Stimulated activated CD4-positive, alpha-beta T cell treated with anti-CD3 and anti-CD28 coated beads, TNF-alpha, amount 100 ng/mL, for 48 hours (primary cell): ENCODE measurements at places on chromosomes 2 and 18.

DNA sequence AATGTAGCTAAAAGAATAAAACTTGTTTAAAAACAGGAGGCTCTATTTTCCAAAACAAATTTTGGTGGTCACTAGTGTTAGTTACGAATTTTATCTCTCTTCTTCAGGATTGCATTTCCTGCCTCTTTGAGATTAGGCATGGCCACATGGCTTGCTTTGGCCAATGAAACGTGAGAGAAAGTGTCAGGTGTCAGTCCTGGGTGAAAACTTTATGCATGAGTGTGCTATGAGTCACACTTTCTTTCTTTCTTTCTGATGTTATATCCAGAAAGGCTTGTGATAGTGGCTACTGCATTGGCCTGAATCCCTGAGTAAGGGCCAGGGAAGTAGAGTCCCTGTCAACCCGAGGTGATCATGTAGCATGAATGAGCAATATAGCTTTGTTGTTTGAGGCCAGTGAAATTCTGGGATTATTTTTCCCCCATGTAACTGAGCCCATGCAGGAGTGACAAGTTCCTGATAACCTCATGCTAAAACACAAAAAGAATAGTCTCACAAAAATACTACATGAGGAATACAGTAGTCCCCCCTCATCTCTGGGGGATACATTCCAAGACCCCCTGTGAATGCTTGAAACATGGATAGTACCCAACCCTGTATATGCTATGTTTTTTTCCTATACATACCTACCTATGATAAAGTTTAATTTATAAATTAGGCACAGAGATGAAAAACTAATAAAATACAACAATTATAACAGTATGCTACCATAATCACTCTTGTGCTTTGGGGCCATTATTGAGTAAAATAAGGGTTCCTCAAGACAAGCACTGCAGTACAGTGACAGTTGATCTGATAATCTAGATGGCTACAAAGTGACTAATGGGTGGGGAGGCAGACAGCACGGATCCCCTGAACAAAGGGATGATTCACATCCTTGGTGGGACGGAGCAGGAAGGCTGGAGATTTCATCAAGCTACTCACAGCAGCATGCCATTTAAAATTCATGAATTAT is 109.5 kb downstream of the CDC42EP3 start:
- DNase-seq, result no peak

GRCh38 chr18:78557371-78557770 is 422.2 kb upstream of the SALL3 start:
- DNase-seq, result no peak

DNA sequence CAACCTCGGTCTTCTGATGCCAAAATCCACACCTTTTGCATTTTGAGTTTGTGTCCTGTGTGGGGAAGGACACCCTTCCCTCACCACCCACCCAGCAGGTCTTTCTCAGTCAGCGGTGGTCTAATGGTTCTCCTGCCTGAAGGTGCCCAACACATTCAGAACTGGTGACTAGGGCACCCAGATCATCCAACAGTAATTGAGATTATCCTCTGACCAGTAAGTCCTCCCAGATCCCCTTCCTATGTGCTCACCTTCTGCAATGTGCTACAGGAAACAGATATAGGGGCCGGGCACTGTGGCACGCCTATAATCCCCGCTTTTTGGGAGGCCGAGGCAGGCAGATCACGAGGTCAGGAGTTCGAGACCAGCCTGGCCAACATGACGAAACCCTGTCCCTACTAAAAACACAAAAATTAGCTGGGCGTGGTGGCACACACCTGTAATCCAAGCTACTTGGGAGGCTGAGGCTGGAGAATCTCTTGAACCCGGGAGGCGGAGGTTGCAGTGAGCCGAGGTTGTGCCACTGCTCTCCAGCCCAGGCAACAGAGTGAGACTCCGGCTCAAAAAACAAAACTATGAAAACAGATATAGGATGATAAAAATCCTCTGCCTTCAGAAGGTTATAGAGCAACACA is 56.2 kb downstream of the REEP1 start:
- DNase-seq, result no peak

GRCh38 chr2:130756053-130756873 is 923 bp downstream of the AMER3 start:
- no peak for DNase-seq

GRCh38 chr2:46306330-46306751 is 9.1 kb downstream of the EPAS1 start:
- DNase-seq, result no peak

DNA sequence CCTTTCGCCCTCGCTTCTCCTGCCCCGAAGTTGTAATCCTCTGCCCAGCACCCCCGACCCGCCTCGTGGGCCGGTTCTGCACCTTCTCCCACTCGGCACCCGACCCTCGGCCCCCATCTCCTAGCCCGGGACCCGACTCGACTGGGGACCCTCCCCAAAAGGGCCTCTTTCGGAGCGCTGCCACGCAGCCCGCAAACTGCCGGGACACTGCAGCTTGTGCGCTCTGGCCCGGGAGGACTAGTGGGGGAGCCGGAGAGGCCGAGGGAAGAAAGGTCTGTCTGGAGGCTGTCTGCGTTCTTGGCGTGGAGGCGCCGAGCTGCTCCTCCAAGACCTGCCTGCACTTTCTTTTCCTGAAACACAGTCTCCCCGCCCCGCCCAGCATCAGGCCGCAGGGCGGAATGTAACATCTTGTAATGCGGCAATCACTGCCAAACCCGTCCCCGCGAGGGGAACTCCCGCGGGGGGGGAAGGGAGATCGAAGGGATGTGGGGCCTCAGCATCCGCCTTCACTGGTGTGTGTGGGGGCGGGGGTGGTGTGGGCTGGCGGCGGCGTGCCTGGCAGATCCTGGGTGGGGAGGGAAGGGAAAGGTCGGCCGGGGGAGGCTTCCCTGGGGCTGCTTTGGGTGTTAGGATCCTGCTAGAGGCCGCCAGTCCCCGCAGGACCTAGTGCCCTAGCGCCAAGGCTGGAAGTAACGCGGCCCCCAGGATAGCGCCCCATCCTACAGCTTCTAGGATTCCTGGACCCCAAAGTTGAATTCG is 7.4 kb downstream of the DLX2 start:
- no peak for DNase-seq

GRCh38 chr2:160062292-160063005 is at the start of gene PLA2R1:
Gene PLA2R1, minus strand, starts transcription at chr2:160062615. Its CDS starts 212 bp downstream, at chr2:160062403.
- DNase-seq, result no peak

DNA sequence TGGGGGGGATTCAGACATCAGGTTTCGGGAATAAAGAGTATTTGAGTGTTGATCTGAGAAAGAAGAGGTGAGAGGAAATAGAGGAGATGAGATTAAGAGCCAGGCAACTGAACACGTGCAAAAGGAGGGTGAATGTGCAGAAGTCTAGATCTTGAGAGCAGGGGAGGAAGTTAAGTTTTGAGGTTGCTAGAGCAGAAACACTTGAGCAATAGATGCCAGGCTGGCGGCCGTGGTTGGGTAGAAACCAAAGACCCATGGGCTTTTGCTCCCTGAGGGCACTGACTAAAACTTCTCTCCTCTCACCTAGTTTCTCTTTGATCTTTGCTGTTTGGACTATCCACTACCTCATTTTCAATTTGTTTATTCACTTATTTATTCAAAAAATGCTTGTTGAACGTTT is 116.0 kb downstream of the CDC42EP3 start:
- no peak for DNase-seq

DNA sequence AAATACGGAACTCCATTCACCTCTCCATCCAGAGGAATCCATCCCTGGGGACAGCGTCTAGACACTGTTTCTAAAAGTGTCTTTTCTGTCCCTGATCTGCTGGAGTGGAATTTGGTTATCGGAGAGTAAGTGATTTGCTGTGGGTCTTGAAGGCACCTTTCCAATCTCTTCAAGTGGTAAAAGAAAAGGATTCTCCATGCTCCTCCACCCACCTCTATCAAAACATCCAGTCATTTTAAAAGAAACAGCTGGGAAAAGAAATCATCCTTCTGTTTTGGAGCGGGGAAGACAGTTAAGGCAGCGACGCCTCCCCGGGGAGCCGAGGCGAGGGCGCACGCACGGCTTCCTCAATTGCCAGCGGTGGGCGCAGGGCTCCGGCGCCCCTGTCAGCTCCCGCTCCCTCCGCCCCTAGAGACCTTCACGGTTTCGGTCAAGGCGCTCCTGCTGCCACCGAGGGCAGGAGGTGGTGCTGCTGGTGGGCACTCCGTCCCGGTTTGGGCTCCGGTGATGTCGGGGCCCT is 547 bp downstream of the SLC35F5 start:
- DNase-seq, result no peak

GRCh38 chr2:134190062-134190806 is 63.6 kb upstream of the MGAT5 start:
- no peak for DNase-seq

DNA sequence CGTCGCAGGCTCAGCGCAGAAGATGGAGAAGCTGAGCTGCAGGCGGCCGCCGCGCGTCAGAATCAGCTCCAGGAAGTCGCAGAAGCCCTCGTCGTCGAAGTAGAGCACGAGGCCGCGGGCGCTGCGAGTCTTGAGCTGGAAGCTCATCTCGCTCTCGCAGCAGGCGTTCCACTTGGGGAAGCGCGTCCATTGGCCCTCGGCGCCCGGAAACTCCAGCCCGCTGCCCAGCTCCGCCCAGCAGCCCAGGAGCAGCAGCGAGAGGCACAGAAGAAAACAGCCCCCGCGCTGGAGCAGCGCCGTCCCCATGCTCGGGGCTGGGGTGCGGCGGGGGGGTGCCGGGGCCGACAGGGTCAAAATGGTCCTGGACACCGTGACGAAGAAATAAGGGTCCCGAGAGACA is 4.0 kb downstream of the NRXN1 start:
- DNase-seq, result no peak

- DNase-seq, result no peak
Measured at GRCh38 chr2:114537777-114538176, 95.3 kb downstream of the DPP10 start.

- DNase-seq, result peak; percentile 21
Measured at GRCh38 chr2:233033672-233034071, 1.2 kb downstream of the NEU2 start.

DNA sequence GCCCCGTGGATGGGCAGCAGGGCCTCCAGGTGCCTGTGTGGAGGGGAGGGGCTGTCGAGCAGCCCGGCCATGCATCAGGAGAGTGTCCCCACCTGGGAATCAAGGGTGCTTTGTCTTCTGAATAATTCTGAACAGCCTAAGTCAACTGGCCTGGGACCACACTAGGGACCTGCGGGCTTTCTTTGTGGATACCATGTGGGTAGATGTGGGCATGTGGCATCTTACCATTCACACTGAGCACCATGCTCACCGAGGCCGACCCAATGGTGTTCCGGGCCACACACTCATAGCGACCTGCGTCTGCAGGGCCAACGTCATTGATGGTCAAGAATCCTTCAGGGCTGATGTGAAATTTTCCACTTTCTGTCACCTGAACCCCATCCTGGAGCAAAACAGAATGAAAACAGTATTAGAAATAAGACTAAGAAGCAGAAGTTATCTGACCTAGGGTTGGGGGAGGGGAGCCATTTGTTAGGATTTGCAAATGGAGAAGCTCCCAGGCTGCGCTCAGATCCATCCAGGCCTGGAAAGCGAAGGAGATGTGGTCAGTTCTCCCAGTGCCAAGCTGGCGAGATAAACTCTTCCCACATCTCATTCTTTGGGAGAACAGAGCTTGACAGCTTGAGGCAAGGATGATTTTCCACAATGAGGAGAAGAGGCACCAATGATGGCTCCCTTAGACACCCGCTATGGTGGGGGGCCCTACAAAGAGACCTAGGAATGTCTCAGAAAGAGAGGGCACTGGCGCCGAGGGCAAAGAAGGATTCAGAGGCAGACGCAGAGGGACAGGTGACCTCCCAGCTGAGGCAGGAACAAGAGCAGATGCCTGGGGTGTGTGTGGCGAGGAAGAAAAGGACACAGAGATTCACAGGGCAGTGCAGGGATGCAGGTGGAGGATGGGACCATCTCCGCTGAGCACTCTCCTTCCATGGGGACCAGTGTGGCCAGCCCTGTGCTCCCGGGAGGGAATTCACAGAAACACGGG is 83.4 kb downstream of the PXDN start:
- no peak for DNase-seq

DNA sequence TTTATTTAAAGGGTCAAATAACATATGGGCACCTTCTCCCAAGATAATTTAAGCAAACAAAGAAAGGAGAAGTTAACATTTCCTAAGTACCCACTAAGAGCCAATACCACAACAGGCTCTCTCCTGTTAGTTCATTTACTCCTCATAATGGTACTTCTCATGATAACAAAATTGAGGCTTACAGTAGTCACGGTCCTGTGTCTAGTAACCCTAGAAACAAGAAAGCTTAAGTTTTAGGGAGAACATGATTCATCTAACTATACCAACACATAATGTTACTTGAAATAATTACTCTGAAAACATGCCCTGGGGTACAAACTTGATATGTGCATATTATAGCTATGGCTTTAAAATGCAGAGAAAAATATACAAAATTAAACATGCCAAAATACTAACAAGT is 19.8 kb downstream of the IWS1 start:
- no peak for DNase-seq

DNA sequence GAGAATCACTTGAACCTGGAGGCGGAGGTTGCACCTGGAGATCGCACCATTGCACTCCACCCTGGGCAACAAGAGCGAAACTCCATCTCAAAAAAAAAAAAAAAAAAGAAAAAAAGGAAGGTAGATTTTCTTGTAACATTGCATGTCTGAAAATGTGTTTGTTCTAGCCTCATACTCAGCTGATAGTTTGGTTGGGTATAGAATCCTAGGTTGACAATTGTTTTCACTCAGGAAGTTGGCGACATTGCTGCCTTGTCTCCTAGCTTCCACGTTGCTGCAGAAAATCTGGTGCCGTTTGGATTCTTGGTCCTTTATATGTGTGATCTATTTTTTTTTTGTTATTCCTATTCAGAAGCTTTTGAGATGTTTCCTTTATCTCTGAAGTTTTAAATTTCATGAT is 4.7 kb downstream of the ING5 start:
- DNase-seq, result no peak

DNA sequence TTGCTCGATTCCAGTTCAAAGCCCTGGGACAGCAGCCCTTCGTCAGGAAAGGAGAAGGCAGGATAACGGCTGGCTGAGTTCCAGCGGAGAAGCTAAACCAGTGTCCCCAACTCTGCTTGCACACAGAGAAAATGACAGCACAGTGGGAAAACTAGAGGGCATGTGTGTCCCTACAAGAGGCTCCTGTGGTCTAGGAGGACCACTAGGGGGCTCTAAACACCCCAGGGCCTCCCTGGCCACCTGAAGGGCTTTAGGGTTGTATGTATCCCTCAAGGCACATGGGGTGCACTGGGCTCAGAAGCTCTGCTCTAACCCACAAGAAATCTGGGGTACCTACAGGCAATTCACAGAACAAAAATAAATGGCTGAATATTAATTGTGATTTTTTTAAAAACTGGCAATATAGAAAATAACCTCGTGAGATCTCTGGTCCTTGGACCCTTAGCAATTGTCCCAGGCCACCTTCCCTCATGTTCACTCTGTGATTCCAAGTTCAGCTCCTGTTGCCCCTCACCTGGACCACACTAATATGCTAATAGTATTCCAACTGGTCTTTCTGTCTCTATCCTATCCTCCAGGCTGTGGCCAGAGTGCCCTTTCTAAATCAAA is 17.5 kb downstream of the STAT1 start:
- no peak for DNase-seq

- DNase-seq, result no peak
Measured at GRCh38 chr18:54260396-54261072, 8.8 kb upstream of the POLI start.

GRCh38 chr2:192127434-192127833 is 67.3 kb downstream of the TMEFF2 start:
- no peak for DNase-seq
